ENCODE measurements at places on chromosomes 5 and 9.

DNA sequence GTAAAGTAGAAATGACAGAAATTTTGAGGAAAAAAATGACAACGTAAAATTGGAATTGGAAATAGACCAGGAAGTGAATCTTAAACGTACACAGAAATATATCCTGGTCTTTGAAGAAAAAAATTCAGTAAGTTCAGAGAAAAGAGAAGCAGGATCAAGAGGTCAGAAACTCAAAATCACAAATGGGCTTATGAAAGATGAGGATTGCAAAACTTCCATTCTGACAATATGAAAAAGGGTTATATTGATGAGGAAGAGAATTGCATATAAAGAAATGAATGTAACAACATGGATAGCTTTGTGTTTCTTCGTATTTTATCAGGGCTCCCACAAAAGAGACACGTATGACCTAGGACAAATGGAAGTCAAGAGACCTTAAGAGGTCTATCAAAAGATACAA is 58.1 kb downstream of the OXCT1 start:
- no peak for DNase-seq

DNA sequence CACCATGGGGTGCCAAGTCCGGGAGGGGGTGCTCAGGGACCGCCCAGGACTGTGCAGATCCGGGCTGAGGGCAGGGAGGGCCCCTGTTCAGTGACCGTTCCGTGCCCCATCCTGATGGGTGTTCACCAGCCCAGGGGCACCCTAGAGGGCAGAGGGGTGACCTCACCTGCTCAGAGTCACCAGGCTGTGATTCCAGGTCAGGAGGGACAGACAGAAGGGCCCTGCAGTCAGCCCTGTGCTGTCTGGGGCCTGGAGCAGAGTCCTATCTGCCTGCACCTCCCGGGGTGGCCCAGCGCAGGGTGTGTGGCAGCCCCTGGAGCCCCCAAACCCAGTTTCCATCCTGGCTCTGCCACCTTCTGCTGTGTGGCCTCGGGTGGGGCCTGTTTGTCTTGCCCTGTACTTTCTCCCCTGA is 241.9 kb downstream of the PBX3 start:
- no peak for DNase-seq

DNA sequence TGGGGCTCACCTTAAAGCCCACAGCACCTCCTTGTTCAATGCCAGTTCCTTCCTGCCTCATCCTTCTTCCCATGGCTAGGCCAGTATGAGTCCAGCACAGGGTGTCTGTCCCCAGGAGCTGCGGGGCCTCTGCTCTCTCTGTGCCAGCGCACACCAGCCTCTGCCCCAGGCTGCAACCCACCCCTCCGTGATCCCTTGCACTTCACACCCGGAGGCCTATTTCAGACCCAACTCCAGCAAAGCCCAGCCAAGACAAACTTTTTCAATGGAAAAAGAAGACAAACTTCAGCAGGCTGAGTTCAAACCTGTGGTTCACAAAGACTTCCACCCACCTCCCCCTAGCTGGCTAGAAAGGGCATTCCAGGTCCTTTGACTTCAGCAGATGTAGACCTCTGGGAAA is 56.2 kb upstream of the OTULINL start:
- no peak for DNase-seq

DNA sequence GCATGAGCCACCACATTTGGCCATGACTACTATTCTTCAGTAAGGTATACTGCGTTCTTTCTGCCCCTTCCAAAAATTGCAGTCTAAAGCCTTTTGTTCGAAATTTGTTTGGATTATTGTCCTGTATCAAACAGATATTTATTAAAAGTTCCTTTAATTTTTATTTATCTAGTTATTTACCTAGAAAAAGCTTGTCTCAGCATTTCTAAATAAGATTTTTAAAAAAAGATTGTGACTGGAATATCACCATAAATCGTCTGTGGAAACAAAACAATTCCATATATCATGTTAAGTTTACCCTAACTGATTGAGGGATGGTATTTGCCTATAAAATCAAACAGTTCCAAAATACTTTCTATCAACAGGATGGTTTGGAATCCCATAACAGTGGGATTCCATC is 14.7 kb downstream of the GNG10 start:
- no peak for DNase-seq

GRCh38 chr5:115725522-115725921 is 90.9 kb downstream of the CDO1 start:
- no peak for DNase-seq

DNA sequence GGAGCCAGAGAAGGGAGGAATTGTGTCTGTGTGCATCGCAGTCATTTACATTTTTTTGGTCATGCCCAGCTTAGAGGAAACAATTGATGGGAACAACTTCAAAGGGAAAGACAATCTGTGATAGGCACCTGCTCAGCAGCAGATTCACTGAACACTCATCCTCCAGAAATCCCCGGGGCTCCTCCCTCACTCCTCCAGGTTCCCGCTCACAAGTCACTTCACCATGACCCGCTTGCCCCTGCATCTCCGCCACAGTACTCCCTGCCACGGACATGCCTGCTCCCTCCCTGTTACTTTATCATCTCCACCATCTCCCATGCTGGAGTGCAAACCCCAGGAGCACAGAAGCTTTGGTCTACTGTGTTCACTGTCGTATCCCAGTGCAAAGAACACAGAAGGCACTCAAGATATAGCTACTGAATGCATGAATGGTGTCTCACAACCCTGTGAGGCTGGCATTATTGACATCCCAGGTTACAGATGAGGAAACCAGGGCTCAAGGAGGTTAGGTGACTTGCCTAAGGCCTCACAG is 16.2 kb downstream of the LHX6 start:
- DNase-seq: no peak

- DNase-seq: peak; percentile 63
Measured at GRCh38 chr9:27672718-27673117, 99.4 kb upstream of the C9orf72 start.

DNA sequence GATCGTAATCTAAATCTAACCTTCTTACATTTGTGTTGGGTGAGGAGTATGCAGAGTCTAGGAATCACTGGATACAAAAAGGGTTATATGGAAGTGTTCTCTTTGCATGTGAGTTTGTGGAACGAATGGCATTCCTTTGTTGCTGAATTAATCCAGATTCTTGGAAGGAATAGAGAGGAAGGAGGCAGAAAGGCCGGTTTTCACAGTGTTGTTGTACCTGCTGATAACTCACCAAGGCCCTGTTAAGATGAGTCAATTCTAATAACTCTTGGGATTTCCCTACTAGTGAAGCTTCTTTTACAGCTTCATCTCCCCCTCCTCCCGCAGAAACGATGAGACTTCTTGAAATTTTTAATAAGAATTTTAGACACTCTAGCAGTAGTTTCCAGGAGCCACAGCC is 84.0 kb downstream of the ZSWIM6 start:
- DNase-seq: no peak

DNA sequence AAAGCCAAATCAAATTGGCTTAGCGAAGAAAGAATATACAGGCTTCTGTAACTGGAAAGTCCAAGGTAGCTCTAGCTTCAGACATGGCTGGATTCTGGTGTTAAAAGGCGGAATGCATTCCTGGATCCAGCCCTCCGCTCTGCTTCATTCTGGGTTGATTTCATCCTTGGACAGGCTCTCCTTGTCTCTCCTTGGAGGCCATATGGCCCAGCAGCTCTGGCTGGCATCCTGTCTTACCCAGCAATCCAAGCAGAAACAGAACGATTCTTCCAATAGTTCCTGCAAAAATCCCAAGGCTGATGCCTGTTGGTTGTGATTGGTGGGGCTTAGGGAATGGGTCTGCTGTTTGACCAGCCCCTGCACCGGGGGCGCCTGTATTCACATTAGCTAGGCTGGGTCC is 37.0 kb upstream of the SAP30L start:
- no peak for DNase-seq

DNA sequence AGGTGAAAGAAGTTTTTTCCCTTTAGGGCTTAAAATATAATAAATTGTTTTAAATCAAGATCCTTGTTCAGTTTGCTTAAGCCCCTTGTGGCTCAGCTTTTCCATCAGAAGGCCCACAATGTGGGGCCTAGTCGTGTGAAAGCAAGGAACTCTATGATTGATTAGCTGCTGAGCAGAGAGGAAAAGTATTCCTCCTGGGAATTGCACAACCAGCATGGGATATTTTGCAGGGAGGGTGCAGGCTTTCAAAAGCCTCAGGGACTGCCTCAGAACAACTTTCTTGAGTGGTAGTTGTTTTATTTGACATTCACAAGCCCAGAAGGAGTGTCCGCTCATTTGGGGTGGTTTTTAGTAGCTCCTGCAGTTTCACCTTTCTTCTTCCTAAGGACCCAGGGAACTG is 19.8 kb downstream of the TTC23L start:
- no peak for DNase-seq

- DNase-seq: no peak
Measured at GRCh38 chr5:141002605-141002965, 36.3 kb downstream of the PCDHAC2 start.

GRCh38 chr9:95516734-95517558 is at the start of gene PTCH1:
TSS of gene PTCH1 (minus strand) at chr9:95516971.
- no peak for DNase-seq

- no peak for DNase-seq
Measured at GRCh38 chr5:63916786-63917185, 45.5 kb downstream of the HTR1A start.

GRCh38 chr5:101143526-101143925 is 240.4 kb upstream of the ST8SIA4 start:
- no peak for DNase-seq

DNA sequence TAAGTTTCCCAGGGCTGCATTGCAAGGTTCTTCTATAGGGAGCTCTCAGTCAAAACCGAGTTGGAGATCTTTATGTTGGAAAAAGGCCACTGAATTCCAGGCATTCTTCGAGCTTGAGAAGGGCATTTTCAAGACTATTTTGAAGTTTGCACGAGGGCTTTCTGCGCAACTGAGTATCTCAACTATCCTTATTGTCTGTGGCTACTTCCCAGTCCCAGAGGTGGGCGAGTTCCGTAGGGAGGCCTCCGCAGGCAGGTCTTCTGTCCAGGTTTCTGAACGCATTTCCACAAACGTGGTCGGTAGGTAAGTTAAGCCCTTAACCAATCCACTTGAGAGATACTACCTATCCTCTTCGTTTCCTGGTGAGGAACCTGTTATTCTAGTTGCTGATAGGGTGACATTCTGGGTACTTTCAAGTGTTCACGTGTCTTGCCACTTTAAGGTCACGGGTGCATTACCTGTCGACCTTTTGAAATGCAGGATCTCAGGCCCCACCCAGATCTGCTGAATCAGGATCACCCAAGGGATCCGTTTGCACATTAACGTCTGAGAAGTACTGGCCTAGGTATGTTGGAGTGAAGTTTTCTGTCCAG is 51.4 kb upstream of the TJP2 start:
- no peak for DNase-seq

- peak; percentile 76 for DNase-seq
Measured at GRCh38 chr5:39224196-39224761, 4.9 kb upstream of the FYB1 start.

DNA sequence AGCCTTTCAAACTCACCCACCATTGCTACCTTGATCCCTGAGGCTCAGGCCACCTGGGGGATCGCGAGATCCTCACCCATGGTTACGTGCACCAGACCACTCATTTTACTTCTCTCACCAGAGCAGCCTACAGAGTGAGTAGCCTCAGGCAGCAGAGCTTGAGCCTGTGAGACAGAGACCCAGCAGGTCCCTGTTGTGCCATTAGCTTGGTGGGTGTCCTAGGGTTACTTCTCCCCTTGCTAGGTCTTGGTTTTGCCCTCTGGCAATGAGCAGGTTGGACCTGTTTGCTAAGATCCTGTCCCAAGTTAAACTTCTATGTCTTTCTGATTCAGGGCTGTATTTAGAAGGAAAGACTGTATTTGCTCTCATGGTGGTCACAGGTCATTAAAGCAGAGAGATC is 21.8 kb downstream of the WHRN start:
- no peak for DNase-seq

DNA sequence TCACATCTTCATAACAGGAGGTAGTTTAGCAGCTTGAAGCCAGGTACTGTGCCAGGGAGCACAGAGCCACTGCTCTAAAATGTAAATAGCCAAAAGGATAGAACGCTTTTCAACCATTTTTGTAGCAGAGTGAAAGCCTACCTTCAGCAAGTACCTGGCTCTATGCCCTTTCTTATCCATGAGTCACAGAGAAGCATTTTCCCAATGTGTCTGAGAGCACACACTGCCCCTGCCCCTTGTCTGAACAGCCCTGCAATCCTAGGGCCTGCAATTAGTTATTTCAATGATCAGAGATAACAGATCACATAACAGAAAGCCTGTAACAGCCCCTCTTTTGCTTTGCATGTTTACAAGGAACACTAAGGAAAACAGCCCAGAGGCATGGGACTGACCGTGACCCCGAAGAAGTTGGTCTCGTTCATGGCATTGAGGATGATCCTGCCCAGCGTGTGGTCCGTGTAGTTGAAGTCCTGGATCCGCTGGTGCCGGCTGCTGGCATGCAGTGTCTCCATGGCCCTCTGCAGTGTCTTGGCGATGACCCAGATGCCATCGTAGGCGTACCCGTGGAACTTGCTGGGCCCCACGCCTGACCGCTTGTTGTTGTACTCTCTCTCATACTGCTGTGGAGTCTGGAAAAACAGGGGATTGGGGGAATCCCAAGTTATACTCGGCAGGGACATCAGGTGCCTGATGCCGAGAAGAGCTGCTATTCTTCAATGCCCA is 198.3 kb upstream of the TBC1D2 start:
- no peak for DNase-seq
